ENCODE measurements at places on chromosomes 2 and 18.

- no peak for DNase-seq
These were observed 504.8 kb downstream of the PIK3C3 start for GRCh38 chr18:42459873-42460272.

- no peak for DNase-seq
These were observed 170.0 kb upstream of the ALKAL2 start for GRCh38 chr2:457792-458424.

DNA sequence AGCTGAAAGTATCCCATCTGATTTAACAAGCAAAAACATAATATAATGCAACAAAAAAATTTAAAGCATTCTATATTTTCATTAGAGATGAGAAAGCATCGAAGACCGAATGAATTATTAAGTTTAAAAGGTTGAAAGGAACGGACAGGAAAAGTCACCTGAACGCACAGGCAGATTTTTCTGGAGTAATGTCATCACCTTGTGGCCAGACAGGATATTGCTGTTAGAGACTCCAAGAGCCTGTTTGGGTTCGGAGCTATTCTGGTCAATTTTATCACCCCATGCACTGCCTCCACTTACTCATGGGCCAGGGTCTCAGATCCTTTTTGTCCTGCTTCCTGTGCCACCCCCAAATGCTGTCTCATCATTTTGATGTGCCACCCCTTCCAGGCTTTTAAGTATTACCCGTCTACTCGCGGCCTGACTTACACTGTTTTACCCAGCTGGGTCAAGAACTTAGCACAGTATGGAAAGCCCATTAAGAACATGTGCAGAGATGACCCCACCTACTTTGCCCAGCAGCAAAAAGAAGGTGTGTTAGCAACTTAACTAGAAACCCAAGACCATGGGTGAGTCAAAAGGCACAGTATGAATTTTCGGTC is 27.3 kb downstream of the GKN2 start:
- peak; percentile 29 for DNase-seq

GRCh38 chr2:183390109-183390508 is 265.9 kb downstream of the NUP35 start:
- DNase-seq, result no peak

- no peak for DNase-seq
These were observed 157.4 kb downstream of the SOX11 start for GRCh38 chr2:5849562-5849961.

Data from NCI-H1417 treated with DMSO at 0.1 percent for 48 hours (cell line).